ENCODE measurements at places on chromosomes 1 and 21.

DNA sequence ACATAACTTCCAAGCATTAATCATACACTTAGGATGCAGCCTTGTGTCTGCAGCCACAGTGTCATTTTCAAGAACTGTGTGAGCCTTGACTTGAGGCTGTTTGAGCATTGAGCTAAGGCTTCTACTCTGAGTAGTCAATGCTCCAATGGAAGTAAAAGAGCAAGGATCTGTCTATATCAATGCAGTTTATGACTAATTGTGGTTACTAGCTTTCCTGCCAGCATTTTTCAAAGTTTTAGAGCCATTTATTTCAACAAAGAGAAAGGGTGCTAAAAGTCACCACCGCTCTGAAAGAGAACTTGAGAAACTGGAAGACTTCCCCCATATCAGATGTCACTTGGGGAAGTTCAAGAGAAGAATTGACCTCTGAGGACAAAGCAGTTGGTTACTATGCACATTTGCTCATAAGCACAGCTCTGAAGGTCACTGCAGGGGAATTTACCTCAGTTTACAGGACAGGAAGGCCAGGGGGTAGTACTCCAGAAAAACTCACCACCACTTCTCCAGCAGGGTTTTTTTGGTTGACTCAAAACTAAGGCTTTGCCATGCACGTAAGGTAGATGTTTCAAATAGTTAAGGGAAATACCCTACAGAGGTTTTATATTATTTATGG lies 24.5 kb upstream of the RGS1 start:
- DNase-seq, result peak; percentile 16

DNA sequence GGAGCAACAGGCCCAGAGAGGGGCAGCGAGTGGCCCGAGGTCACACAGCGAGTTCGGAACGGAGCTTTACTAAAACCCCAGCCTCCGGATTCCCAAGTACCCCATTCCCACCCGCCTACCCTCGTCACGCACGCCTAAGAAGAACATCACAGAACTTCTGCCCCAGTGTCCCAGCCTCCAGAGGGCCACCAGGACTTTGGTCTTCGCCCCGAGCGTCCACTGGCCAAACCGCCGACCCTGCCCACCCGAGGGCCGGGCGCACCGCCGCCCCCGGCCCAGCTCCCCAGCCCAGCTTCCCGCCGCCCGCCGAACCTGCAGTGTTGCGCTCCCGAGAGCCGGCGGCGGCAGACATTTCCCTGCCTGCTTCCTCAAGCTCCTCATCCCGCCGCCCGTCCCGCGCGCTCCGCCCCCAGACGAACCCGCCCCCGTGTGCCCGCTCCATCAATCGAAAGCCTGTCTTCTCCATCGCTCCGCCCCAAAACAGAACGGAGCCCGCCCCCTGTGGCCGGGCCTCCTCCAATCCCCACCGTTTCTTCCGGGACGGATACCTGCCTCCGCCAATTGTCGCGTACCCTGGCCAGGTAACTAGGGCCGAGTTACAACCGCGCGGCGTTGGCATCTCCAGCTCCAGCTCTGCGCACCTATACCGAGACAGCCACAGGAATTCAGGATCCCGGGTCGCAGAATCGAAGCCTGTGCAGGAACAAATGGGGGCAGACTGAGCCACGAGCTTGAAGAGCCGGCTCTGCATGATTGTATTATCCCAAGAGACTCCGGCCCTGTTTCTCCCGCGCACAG lies 15.3 kb downstream of the INPP5B start:
- DNase-seq, result peak; percentile 91

DNA sequence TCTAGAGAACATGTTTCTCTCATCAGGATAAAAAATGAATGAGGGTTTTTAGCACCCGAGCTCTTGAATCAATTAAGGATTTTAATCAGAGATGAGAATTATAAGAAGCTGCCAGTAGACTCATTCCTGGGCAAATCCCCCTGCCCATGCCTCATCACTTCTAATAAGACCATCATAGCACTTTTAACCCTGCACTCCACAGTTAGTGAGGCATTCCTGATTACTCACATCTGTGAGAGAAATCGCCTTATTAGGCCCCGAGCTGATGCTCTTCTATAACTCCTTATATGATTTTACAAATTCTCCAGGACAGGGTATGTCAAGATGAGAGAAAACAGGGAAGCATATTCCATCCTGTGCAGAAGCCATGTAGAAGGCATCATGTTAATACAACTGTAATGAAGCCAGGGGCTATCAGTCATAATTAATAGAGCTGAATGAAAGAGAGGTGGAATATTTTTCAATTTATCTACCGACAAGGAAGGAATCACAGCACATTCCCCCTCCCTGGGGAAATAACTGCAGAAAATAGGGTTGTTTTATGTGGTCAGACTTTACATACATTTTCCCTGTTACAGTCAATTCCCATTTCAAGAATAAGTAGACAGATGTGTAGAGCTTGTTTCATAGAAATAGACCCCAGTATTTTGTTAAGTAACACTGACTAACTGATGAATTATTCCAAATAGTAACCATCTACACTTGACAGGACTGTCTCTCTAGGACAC lies 272.7 kb downstream of the HHIPL2 start:
- no peak for DNase-seq

DNA sequence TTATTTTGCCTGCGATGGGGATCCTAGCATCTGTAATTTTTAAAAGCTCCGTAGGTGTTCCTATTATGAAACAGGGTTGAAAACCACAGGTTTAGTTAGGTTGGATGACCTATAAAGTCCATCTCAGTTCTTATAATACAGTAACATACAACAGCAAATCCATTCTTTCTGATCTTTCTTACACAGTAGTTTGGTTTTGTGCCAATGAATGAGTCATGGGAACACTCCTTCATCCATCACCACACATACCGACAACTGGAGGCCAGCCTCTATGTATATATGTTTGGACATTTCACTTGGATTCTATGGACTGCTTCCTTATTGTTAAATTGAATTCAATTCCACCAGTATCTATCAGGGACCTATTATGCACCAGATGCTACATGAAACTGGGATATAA lies 118.4 kb upstream of the L1TD1 start:
- peak; percentile 71 for DNase-seq
